ENCODE measurements at places on chromosomes 6 and 20. TPM values are rescaled to one million over a fixed set of nuclear protein-coding genes. Genes with fewer than 3 reads are reported as not detected.

Gene PSMB8
- total RNA-seq, result 79.6 TPM

DNA sequence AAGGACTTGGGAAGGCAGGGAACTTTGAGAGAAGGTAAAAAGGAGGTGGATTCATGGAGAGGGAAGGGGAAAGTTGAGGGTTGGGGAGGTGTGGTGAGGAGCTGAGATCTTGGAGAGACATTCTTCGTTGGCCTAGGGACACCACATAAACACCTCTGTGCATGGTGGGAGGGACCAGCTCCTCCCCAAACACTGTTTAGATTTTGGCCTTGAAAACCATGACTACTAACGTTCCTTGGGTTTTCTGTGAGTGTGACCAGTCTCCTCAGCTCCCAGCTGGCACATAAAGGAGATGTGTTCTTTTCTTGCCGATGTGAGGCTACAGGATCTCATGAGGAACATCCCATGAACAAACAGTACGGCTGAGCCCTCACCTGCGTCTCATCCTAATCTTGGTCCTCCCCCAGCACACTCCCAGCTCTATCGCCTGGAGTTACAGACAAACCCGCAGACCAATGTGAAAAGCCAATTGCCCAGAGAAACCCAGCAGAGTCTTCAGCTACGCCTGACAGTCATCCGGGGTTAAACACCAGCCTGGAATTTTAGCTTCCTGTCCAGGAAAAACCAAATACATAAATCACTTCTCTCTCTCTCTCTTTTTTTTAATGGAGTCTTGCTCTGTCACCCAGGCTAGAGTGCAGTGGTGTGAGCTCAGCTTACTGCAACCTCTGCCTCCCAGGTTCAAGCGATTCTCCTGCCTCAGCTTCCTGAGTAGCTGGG, 22.0 kb upstream of the DDR1 start:
- no peak for DNase-seq

DNA sequence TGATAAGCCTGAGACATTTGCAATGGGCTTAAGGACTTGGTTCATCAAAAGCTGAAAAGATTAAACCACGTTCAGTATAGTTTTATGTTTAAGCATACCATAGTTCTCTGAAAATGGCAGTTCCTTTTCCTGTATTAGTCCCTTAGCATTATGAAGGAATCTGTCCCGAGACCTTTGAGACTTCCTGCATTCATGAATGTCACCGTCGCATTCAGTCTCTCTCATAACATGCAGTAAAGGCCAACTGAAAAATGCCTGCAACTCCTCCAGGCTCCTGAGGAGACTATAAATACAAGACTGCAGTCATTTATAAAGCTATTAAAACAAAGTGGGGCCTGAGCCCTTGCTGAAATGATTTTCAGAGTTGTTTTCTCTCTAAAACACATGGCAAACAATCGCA, 129.1 kb downstream of the SYCP2 start:
- no peak for DNase-seq

DNA sequence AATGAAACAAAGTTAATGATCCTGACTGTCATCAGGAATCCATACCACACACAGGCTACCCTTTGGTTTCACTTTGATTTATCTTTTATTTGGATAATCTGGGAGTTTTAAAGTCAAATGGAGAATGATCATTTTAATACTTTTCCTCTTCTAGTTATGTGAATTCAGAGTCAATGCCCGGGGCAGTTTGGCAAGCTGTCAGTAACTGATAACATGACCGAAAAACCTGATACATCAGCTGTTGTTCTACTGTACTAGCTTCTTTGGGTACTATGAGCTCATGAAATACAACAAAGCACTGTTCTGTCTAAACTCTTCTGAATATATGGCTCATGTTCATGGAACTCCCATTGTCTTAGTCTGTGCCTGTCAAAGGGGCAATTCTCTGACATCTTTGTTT, 30.2 kb downstream of the KLHL31 start:
- no peak for DNase-seq

GRCh38 chr6:14728396-14729024, 517.4 kb upstream of the JARID2 start:
- no peak for DNase-seq

GRCh38 chr6:30747300-30747687, 2.9 kb upstream of the IER3 start:
- no peak for DNase-seq

DNA sequence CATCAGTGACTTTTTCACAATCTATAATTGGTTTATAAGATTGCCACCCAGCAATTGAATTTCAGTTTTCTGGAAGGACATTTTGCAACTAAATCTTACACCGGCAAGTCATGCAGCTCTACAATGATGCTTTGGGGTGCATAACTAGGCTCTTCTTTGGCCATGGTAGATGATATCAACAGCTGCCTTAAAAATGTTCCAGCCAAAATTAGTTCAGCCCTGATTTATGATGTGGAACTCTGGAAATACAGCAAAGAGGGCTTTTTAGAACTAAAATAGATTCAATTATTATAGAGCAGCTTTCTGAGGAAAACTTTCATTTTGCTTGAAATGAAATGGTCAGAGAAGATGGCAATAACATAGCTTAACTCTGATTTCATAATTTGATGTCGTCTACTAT, 18.4 kb upstream of the MCM9 start:
- no peak for DNase-seq

GRCh38 chr20:24289737-24290481, 179.5 kb upstream of the SYNDIG1 start:
- DNase-seq, result no peak

GRCh38 chr6:40000964-40001515, 66.8 kb upstream of the MOCS1 start:
- no peak for DNase-seq

DNA sequence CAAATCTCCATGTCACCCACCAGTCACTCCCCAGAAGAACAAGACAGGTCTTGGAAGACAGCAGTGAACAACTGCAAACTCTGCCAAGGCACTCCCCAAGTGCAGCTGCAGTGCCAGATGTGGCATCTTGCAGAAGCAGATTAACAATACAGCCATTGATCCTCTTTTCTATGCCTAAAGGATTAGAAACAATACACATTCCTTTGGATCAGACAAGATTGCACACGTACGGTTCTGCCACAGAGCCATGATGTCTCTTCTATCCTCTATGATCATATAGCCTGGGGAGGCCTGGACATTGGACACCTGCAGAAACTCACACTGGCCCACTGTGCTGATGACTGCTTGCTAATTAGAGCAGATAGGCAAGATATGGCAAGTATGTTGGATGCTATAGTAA, 155.9 kb downstream of the MYLK4 start:
- DNase-seq, result no peak

Measured in kidney (tissue), 22 donors.